ENCODE measurements at places on chromosomes 4 and X.

GRCh38 chrX:18353931-18354368, 538 bp downstream of the SCML2 start:
- DNase-seq = peak; percentile 75

- no peak for DNase-seq
These were observed 3.4 kb downstream of the OGT start for GRCh38 chrX:71536285-71536684.

GRCh38 chr4:83179205-83179604, 64.7 kb upstream of the PLAC8 start:
- DNase-seq = no peak

DNA sequence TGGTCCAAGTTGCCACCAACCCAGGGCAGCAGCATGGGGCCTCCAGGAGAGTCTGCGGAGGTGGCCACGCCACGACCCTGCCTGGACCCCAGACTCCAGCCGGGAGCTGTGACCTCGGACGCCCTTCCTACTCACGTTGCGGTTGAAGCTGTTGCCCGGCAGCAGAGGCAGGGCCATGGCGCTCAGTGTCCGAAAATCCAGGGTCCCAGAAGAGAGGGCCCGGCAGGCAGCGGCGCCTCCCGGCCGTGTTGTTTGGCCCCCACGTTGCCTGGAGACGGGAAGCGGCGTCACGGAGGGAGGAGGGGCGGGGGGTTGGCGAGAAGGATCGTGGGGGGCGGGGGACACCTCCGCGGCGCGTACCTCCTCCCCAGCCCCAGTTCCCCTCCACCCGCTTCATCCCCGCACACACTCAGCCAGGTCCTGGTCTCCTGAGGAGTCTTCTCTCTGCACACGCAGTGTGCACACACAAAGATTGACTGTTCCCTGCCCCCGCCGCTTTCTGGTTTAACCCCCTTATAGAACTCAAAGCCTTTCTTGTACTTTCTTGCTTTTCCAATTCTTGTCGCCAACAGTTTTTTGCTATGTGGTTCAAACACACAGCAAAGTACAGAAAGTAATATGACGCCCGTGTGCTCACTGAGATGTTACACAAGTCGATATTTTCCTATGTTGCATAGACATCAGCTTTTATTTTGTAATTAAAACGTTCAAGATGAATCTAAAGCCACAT, at the start of gene EFHC2:
Gene EFHC2 (minus strand): TSS at position 261 of the 730 bp plus-strand sequence. CDS start 84 bp downstream, at position 177.
- no peak for DNase-seq

DNA sequence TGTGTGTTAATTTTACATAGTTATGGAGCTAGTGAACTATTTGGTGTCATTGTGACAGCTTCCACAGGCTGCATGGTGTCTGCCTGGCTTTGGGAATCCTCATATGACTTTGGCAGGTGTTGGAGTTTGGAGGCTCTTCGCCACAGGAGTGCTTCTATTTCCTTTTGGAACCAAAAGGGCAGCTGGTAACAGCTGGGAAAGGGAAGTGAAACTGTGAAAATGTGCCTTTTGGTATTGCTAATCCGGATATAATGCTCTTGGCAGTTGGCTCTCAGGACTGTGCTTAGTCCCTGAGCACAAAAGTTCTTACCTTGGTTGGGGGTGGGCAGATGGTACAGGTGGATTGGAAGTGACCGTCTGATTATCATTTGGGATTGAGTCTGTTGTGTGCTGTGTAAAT, 18.1 kb downstream of the OFD1 start:
- no peak for DNase-seq

- DNase-seq = no peak
These were observed 90.8 kb downstream of the SHISA3 start for GRCh38 chr4:42488114-42488513.

- no peak for DNase-seq
These were observed 240.2 kb downstream of the ADGRL3 start for GRCh38 chr4:61440321-61440720.

- DNase-seq = peak; percentile 86
These were observed 57.5 kb downstream of the PCDH18 start for GRCh38 chr4:137474711-137475301.

GRCh38 chr4:22707390-22707789, 14.7 kb downstream of the GBA3 start:
- no peak for DNase-seq

- no peak for DNase-seq
These were observed 17.4 kb downstream of the YY2 start for GRCh38 chrX:21873063-21873775.

DNA sequence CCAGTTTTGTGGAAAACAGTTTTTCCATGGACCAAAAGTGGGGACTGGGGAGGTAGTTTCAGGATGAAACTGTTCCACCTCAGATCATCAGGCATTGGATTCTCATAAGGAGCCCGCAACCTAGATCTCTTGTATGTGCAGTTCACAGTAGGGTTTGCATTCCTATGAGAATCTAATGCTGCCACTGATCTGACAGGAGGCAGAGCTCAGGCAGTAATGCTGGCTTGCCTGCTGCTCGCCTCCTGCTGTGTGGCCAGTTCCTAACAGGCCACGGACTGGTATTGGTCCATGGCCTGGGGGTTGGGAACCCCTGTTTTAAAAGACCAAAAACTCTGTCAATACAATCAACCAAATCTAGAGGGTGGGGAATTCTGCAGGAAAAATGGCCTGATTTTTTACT, 100.0 kb upstream of the EOLA2 start:
- DNase-seq = no peak

DNA sequence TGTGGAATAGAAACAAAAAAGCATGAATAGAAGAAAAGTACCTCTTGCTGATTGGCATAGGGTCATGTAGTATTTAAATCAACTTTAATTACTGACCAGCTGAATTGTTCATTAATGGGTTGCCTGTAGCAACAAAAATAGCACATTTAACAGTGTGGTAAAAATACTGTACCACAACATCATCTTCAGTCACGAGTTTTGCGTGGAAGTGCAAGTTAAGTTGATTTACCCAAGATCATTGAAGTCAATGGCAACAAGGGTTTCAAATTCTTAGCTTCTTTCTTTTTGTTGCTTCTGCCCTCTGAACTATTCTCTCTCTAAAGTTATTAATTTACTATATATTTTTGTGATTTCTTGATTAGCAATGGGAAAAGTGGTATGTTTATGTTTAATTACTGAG, 526.6 kb downstream of the C4orf33 start:
- DNase-seq = no peak

- DNase-seq = no peak
These were observed 82.3 kb downstream of the SPRY1 start for GRCh38 chr4:123478859-123479345.

GRCh38 chrX:151402719-151403390, 5.8 kb downstream of the VMA21 start:
- no peak for DNase-seq

DNA sequence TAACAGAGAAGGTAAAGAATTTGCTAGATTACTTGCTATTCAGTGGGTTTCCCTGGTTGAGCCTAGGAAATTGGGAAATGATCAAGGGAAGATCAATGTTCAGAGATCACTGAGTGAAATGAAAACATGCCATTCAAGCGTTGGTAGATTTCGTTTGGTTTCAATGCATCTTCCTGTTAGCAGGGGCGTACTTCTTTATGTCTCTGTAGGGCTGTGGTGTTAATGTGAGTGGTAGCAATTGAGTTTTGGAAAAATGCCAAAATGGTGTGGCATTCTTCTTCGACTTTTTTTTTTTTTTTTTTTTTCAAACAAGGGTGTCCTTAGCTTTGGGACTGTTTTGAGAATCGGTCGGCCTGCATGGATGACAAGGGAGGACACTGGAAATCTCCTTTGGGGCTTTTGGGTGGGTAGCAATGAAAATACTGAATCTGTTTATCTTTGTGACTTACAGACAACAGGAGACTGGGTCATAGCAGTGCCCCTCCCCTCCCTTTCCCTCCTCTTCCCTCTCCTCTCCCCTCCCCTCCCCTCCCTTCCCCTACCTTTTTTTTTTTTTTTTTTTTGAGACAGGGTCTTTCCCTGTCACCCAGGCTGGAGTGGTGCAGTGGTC, 50.4 kb downstream of the SPRY1 start:
- no peak for DNase-seq

- DNase-seq = no peak
These were observed 164.8 kb upstream of the PGRMC2 start for GRCh38 chr4:128452415-128452814.

DNA sequence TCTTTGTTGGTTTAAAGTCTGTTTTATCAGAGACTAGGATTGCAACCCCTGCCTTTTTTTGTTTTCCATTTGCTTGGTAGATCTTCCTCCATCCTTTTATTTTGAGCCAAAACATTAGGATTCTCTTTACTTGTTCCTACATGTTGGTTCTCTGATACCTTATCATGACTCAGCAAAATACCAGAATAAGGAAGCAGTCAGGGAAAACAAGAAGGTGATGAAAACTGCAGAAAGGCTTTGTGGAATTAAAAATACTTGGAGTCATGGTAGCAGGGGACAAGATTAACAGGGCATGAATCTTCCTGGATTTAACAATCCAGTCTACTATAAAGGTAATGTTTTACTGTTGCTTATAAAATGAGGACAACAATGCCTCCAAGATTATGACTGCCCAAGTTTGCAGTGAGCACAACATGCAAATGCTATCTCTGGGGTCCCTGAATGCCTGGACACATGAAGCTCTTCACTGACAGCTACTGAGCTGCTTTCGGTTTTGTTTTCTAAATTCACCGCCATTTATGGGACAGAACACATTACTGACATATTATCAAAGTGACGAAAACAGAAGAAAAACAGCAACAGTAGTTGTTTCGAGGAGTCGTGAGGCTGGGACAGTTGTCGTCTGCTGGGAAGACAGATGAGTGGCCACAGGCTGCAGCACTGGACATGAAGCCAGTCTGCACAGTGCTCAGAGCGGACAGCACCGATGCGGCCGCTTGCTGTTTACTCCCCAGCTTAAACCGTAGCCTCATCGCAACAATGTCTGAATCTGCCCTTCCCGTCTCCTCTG, 174.5 kb upstream of the DKK2 start:
- no peak for DNase-seq

GRCh38 chr4:55727746-55728145, 91.6 kb upstream of the NMU start:
- DNase-seq = no peak

GRCh38 chr4:5446595-5447226, 261.6 kb downstream of the EVC2 start:
- DNase-seq = no peak

- DNase-seq = no peak
These were observed 167.8 kb upstream of the PPP3CA start for GRCh38 chr4:101515099-101515498.

DNA sequence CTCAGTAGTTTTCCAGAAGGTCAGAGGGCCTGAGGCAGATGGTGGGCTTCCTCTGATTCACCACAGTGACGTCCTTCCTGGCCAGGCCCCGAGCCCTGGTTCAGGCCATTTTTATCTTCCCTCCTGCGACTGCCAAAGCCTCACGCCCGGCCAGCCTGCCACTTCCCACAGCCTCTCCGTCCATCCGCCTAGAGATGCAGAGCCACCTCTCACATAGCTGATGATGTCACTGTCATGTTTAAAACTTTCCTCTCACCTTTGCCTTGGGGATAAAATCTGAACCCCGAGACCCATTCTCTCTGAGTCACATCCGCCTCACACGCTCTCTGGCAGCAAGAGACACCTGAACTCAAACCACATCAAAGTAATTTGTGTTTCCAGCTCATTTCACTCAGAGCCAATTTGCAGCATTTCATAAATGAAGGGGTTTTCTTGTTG, 175.3 kb downstream of the QDPR start:
- no peak for DNase-seq

DNA sequence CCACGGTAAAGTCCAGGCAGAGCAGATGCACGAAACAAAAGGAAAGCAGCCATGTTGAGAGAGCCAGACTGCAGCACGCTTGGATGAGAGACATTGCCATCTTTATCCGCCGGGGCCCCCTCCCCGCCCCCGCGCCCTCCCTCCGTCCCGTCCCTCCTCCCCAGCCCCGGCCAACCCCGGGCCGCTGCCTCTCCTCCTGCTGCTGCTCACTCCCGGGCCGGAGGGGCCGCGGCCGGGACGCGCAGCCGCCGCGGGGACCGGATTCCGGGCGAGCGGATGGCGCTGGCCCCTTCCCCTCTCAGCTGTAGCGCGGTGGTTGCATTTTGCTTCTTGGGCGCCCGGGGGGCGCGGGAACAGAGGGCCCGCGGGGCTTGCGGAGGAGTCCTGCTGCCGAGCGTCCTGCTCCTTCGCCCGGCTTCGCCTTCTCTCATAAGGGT, 542 bp downstream of the RNF150 start:
- DNase-seq = peak; percentile 71

- no peak for DNase-seq
These were observed 193.9 kb downstream of the ANK2 start for GRCh38 chr4:113243312-113243711.

GRCh38 chr4:155494037-155494718, 117.4 kb upstream of the MAP9 start:
- no peak for DNase-seq

- DNase-seq = no peak
These were observed 68.0 kb upstream of the NR3C2 start for GRCh38 chr4:148510211-148510610.

DNA sequence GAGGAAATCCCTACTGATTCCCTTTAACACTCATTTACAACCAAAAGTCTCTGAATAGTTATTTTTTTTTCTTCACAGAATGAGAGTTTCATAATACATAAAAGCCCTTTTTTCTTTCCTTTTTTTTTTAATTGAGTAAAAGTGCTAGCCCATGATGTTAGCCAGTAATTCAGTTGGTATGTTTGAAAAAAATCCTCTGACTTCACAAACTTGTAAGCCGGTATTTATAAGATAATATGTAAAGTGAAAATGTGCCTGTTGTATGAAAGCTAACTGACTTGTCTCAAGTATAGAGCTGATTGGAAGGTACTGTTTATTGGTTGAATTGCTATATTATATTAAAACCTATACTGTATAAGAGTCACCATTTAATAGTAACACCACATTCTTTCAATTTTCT, 70.2 kb upstream of the NEIL3 start:
- no peak for DNase-seq

GRCh38 chrX:119455264-119455663, 13.0 kb upstream of the SLC25A5 start:
- no peak for DNase-seq

GRCh38 chrX:136322064-136322463, 21.3 kb downstream of the ADGRG4 start:
- DNase-seq = no peak

DNA sequence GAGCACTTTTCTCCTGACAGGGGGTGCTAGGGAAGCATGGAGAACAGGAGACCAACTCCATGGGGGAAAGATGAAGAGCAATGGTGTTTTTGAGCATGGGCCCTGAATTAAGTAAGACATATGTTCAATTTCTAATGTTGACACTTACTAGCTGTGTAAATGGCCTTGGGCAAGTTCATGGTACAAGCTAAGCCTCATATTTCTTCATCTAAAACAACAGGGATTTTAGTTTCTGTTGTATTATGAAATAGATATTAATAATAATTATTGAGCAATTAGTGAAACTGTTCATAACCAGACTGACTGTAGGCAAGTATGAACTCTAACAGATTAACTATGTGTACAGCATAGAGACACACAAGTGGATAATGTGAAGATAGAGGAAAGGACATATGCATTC, 515.0 kb upstream of the FAT1 start:
- DNase-seq = no peak
